ENCODE measurements at places on chromosomes 7 and 10.
A peak's percentile ranks its signal among the peaks of the same experiment; 100 is the strongest.

GRCh38 chr10:10872764-10873163, 144.9 kb upstream of the CELF2 start:
- no peak for DNase-seq

GRCh38 chr7:89731751-89732445, 422.4 kb upstream of the STEAP1 start:
- DNase-seq: no peak

DNA sequence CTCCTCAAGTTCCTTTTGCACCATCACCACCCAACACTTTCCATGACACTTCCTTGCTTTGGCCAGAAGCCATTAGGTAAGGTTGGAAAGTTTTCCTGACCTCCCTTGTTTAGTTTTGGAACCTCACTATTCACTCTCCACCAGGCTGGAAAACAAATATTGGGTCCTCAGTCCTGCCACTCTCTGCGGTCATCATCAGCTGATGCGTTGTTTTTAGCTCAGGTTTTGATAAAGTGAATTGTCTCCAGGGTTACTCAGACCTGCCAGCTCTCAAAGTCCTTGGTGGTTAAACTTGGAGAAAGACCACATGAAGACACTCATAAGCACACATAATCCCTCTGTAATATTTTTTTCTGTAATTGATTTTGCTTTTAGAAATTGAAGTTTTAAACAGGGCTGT, 55.5 kb downstream of the CCDC186 start:
- DNase-seq: no peak

GRCh38 chr7:17706275-17706674, 234.0 kb downstream of the SNX13 start:
- DNase-seq: no peak

DNA sequence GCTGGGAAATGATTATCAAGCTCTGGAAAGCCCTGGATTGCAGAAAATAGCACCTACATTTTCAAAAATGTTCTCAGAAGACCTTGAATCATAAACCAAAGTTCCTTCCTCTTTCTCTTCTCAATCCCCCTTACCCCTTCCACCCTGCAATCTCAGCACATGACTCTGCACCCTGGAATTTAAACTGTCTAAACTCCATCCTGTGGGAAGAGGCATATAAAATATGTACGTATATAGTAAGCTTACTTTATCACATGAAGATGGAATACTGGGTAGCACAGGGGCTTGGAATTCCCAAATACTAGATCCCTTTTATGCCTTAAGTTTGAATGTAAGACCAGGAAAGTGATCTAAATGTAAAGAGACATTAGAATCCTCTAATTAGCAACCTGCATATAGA, 7.7 kb downstream of the AGMO start:
- peak; percentile 21 for DNase-seq

DNA sequence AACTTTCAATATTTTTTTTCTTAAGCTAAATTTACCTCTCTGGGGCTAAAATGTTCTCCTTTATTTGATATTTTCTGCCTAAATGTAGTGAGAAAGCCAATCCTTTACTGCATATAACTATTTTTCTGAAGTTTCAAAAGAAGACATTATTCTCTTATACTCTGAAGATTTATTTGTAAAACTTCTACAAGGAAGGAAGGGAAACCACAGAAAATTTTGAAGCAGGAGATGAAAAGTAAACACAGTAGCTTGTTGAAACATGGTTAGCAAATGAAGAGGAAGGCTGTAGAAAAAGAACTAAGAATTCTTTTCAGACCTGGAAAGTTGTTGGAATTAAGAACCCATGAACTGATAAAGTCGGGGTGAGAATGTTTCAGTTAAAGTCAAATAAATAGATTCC, 330.3 kb downstream of the HGF start:
- no peak for DNase-seq

DNA sequence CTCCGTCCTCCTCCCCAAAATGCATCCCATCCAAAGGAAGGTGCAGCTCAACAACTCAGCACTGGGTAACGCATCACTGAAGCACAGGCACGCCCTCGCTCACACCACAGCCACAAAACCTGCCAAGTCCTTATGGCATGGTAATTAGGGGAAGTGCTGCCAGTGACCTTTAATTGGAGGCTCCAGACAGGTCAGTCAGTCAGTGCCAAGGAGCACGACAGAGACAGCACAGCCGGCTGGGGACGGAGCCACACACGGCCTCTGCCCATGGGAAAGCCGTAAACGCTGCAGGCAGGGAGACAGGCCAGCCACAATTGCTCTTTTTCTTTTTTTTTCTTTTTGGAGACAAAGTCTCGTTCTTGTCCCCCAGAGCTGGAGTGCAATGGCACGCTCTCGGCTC, 146.5 kb downstream of the MAD1L1 start:
- no peak for DNase-seq

DNA sequence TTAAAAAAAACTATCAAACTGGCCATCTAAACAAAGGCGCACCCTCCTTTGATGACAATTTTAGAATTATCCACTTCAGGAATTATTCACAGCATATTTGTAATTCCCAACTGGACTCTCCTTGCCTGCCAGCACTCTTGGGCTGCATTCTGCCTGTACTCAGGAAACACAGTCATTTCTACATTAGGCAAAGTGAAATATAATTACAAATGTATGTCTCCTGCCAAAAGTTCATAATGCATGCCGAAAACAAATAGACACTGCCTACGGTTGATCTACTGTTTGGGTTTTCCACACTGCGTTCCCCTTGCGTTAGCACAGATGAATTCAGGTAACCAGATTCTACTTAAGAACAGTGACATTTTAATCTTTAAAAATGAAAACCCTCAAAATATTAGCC, 1.9 kb downstream of the HGF start:
- DNase-seq: no peak

DNA sequence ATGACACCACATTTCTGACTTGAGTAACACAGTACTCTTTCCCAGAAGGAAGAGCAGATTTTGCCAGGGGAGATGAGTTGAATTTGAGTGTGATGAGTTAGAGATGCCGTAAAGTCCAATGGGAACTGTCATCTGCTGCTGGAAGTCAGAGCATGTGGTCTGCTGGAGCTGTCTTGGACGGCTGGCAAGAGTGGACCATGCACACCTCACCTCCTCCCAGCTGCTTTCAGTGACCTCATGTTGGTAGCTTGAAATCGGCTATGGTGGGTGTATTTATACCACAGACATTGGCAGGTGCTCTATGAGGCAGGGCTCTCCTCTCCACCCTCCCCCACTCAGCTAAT, 82.3 kb downstream of the COL13A1 start:
- DNase-seq: no peak

GRCh38 chr10:85851934-85852333, 514.7 kb downstream of the GRID1 start:
- no peak for DNase-seq

DNA sequence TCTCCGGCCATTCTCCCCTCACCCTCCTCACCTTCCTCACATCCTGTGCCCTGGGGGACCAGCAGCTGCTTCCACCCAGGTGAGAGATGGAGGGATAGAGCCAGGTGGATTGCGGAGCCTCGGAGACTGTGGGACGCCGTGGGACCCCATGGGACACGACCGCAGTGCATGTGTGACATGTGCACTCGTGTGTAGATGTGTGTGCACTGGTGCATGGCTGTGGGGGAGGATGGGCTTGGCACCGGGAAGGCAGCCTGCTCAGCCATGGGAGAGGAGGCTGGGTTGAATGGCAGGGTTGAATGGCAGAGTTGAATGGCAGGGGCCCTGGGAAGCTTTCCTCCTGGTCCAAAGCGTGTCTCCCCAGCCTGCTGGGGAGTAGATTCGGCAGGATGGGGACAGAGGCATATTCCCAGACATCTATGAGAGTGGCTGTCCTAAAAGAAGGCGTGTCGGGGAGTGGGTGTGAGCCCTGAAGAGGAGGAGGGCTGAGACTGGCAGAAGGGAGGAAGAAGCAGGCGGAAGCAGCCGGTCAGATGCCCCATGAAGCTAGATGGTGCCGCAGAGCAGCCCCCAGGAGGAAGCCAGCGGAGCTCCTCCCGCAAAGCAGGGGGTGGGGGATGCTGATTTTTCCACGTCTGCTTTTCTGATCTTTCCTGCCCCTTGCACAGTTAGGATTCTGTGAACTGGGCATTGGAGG, 815 bp downstream of the GIMAP8 start:
- DNase-seq: no peak

DNA sequence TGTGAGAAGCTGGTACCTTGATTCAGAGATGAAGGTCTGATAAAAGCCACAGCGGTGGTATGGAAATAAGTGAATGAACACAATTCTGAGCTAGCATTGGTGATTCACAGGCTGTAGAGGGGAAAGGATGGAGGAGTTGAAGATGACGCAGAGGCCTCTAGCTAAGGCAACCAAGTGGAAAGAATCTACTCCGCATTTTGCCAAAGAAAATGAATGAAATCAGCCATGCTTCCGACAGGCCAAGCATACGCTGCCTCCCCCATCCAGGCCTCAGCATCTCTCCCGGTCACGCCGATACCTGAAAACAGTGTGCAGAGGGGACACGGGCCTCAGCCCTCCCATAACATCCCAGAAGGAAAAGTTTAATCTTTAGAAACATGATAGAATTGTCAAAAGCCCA, 124.3 kb upstream of the UNC5B start:
- no peak for DNase-seq

GRCh38 chr10:117942226-117942625, 104.5 kb downstream of the RAB11FIP2 start:
- DNase-seq: no peak

DNA sequence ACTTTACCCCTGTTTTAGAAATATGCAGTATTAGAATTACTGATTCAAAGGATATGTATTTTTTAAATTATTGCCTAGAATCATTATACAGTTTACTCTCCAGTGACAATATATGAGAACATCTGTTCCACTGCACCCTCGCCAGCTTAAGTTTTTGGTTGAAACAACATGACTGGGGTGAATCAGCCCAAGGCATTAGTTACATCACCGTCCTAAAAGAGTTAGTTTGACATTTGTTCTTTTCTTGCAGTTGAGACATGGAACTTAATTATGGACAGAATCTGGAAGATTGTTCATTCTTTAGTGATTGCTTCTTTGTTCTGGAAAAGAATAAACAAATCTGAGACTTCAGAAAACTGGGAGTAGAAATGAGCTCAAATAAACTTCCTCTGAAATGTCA, 167.3 kb upstream of the DKK1 start:
- DNase-seq: no peak

GRCh38 chr7:32266932-32267475, 196.8 kb upstream of the PDE1C start:
- no peak for DNase-seq

GRCh38 chr7:50349963-50350944, 45.7 kb downstream of the IKZF1 start:
- DNase-seq: no peak

DNA sequence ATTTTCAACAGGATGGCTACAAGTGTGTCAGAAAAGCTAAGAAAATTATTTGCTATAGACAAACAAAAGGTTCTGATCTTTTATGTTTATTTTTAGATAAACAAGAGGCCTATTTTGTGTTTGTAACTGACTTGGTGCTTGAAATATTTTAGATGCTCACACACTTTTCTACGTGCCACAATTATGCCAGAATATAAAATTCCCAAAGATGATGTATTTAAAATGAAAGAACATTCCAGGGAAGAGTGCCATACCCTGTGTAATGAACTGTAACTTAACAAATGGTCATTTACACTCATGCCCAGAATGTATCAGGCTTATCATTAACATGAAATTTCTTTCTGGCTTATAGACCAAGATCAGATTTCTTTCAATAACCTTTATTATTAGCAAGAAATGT, 144.9 kb upstream of the MTPN start:
- no peak for DNase-seq

GRCh38 chr10:33334805-33335550, 511 bp upstream of the NRP1 start:
- DNase-seq: peak; percentile 96

DNA sequence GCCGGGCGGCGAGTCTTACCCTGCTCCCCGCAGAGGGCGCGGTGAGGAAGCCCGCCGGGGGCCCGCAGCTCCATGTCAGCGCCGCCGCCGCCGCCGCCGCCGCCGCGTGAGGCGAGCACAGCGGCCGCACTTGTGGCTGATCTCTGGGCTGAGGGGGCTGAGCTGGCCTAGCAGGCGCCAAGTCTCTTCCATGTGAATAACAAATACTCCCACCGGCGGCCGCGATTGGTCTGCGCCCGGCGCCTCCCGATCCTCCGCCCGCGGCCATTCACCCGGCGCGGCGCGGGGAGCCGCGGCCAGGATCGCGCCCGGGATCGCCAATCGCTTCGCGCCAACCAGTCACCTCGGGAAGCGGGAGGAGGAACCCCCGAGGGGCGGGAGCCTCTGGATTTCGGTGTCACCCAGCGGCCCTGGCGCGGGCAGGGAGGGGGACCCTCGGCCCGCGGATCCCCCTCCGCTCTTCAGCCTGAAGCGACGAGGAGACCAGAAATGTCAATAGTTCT, at the start of gene GRM8:
Gene GRM8 (minus strand): TSS at position 164 of the 503 bp plus-strand sequence.
- peak; percentile 46 for DNase-seq

- peak; percentile 96 for DNase-seq
Measured at GRCh38 chr10:120422457-120422856, 34.6 kb upstream of the PLPP4 start.

GRCh38 chr7:148727501-148728278, 29.0 kb downstream of the CUL1 start:
- no peak for DNase-seq

GRCh38 chr7:63030061-63030460, 968.6 kb upstream of the ZNF722 start:
- DNase-seq: no peak

- no peak for DNase-seq
Measured at GRCh38 chr7:122881324-122881723, 4.9 kb downstream of the CADPS2 start.

- no peak for DNase-seq
Measured at GRCh38 chr10:4708123-4708759, 117.8 kb upstream of the AKR1E2 start.

- no peak for DNase-seq
Measured at GRCh38 chr10:49271346-49271745, 27.6 kb upstream of the C10orf71 start.

- DNase-seq: peak; percentile 26
Measured at GRCh38 chr7:115911465-115911864, 119.1 kb downstream of the TFEC start.

Measured in RPMI7951 (cell line).